ENCODE measurements at places on chromosomes 6 and 20.
A peak's percentile ranks its signal among the peaks of the same experiment; 100 is the strongest.

DNA sequence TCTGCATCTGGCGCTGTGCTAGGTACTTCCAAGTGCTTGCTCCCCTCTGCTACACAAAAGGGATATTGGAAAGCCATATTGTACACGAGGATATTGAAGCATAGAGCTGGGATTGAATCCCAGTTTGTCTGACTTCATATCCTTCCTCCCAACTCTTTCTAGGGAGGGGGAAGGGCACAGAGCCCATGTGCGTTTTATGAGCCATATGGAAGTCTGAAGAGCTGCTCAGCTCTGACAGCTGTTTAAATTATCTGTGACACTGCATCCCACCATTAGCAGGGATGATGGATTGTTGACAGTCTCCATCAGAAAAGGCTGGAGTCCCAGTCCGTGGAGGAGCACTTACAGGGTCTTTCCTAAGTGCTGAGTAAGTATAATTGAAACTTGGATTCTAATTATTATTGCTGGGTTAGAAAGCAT lies 18.4 kb downstream of the TIAM2 start:
- DNase-seq, result no peak

- no peak for DNase-seq
Measured at GRCh38 chr6:41344876-41345275, 9.5 kb downstream of the NCR2 start.

DNA sequence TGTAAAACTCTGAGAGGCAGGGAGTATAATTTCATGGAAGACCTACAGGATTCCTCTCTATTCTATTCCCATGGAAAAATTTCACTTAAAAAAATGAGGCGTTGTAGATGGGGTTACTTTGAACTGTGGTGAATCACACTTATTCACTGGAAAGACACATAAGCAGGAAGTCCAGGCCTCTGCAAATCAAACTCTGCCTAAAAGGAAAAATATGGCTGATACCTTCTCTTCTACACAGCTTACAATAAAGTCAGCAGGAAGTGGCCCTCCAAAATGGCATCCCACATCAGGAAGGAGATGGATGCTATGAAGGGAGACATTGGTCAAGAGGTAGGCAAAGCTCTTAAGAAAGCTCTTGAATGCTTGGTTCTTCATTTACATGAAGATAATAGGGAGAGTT lies 115.9 kb downstream of the FYN start:
- no peak for DNase-seq

DNA sequence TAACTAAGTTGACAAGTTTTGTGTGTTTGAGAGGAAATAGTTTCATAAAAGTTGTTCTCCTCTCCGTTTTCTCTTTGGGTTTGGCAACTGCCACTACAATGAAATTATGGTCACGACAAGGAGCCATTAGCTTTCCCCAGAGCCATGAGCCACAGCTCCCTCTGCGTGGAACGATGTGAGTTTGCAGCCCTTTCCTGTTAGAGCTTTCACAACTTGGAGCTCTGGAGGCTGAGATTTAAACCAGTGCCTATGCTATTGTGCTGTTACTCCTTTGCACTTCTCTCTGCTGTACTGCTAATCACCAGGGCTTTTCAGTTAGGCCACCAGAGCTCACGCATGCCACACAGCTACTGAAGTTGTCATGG lies 29.3 kb upstream of the TXNDC5 start:
- DNase-seq, result no peak

DNA sequence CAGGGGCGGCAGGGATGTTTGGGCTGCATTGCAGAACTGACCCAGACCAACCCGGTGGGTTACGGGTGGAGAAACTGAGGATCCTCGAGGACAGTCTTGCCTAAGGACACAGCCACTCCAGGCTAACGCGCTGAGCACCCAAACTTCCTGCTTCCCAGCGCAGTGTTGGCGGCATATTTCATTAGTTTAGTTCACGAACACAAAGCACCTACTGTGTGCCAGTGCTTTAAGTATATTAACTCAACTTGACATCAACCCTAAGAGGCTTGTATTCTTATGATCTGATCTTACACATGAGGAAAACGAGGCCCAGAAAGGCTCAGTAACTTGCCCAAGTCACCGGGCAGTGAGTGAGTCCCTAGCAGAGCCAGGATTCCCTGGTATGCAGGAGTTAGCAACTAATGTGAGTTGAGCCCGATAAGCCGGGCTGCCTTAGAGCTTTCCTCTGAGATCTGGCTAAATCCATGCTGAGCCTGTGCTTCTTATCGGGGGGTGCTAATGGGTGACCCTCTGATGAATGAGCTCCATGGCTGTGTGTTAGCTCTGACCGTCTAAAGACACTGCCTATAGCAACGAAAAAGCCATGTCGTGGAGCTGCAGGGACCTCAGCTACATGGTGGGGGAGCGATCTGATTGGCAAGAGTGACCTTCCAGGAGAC lies 92.7 kb downstream of the CD40 start:
- DNase-seq, result no peak

DNA sequence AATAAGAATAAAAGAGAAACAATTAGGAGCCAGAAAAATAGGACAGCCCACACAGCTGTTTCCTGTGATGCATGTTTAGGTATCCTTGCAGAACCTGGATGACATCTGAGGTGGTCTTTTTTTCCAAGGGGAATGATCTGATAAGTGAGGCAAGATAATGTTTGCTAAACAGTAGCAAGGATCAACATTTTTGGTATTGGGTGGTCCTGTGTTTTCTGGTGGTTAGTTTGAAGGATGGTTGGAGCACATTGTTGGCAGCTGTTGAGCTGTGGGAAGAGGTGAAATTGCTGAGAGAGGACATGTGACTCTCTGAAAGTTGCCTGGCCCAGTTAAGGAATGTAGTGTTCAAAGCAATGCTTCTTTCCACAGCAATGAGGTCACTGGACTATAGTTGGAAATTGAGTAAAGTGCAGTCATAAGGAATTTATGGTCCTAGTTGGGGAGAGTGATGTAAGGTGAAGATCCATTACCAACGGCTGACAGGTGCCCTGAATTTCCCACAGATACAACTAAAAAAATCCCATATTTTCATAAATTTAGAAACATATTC lies 270.2 kb upstream of the IMPG1 start:
- DNase-seq, result no peak

GRCh38 chr20:38001981-38002380 lies 31.3 kb downstream of the TTI1 start:
- no peak for DNase-seq

DNA sequence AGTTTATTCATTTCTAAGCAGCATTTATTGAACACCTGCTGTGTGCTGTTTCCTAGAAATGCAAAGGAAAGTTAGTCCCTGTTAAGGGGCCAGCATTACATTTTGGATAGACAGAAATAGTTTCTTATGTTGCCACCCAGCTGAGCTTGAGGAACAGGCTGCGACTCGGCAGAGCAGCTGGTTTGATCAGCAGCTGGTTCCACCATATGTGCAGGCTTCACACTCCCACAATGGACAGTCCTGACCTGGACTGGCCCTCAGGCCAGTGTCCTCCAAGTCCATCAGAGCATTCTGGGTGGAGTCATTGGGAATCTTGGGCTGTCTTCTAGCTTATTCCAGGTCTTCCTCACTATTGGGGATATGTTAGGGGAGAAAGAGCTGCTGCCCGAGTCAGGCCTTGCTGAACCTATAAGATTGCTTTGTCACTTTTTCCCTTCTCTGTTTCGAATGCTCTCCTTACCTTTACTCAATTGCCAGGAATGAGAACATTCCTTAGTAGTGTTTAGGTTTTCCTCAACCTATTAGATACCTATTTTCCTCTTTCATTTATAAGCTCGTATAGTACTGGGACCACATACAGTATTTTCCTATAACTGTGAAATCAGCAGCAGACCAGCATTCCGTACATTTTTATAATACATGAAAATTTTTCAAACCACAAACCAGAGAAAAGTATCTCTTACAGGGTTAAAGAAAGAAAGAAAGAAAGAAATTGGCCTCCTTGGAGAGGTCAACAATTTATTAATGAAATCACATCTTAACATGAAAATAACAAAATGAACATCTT lies 203.0 kb downstream of the FARS2 start:
- DNase-seq, result no peak

GRCh38 chr6:41040940-41041536 lies 1.2 kb upstream of the TSPO2 start:
- no peak for DNase-seq

DNA sequence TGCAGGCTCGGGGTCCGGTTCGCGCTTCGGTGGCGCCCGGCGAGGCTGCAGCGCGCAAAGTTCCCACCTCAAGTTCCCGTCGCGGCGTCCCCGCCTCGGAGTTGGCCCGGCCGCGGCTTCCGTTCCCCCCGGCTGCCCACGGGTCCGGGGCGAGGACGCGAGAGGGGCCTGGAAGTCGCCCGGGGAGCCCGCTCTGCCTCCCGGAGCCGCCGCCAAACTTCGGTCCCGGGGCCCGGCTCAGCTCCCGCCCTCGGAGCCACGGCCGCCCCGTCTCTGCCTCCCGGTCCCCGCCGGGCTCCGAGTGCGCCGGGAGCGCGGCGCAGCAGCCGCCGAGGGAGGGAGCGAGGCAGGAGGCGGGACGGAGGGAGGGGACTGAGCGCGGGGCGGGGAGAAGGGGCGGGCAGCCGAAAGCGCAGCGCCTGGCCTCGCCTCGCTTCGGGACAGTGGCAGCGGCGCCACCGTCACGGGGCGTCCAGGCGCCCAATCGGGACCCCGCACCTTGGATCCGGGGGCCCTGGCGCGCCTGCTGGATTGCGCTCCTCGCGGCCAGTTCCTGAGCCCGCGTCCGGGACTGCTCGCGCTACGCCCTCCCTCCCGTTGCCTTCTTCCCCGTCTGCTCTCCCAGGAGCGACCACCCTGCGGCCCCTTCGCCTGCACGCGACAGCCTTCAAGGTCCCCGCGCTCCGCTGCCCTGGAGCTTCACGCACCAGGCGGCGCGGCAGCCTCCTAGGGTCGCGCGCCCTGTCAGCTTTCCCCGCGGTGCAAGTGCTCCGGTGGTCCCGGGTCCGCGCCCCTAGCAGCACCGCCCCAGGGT lies at the start of gene KCNG1:
KCNG1 (minus strand) TSS at position 305 of the 814 bp plus-strand sequence. CDS start 12,769 bp downstream, outside the sequence.
- peak; percentile 14 for DNase-seq

- DNase-seq, result no peak
Measured at GRCh38 chr6:156783958-156784357, 6.8 kb downstream of the ARID1B start.

DNA sequence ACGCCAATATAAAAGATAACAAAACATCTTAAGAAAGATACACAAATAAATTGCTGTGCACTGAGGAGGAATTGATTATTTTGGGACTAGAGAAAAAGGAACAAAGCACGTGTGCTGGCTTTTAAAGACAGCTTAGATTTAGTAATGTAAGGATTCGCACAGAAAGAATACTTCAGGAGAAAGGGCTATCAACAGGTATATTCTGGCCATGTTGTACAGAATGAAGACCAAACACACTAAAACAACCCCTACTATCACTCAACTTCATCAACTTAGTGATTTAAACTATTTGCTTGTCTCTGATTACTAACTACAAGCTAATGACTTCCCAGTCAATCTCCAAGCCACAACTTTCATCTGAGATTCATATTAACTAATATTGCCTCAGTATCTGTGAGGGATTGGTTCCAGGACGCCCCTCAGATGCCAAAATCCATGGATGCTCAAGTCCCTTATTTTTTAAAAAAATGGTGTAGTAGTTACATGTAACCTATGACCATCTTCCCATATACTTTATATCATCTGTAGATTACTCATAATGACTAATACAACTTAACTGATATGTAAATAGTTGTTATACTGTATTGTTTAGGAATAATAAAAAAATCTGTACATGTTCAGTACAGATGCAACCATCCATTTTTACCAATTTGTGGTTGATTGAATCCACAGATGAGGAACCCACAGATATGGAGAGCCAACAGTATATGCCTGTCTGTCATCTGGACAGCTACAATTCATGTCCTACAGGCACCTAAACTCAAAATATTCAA lies 4.5 kb downstream of the DEK start:
- no peak for DNase-seq

GRCh38 chr6:27505209-27506027 lies 32.5 kb upstream of the ZNF184 start:
- DNase-seq, result peak; percentile 30

DNA sequence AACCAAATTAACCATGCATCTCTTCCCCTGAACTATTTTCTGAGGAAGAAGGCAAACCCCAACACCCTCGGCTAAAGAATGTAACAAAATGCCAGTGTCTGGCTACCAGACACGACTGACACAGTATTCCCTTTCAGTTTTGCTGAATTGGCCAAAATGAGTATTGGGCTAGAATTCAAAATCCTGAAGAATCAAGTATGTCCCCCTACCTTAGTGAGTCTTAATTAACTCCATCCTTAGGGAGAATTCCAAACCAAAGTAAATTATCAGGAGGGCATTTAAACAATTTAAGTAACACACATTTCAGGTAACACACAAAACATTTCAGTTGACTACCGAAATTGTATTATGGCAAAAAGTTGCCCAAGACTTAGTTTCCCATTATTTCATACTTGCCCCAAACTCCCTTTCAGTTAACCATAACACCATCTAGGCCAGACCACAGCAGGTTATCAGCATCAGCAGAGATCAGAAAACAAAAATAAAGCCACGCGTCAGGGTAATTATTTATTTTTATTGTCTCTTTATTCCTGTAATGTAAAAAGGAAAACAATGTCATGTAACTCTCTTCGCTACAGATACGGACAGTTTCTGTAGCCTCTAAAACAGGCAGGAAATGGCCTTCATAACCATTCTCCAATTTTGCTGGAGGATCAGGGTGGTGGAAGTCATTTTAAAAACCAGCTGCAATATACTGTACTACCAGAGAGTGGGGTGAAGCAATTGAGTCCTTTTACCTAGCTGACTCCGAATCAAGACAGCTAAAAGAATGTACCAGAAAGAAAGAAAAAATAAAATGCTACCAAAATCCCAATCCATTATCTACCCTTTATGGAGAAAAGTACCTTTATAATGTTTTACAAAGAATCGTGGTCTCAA lies 1.9 kb downstream of the SNX5 start:
- no peak for DNase-seq

- DNase-seq, result peak; percentile 63
Measured at GRCh38 chr6:41278699-41279405, 7.6 kb downstream of the TREM1 start.

- no peak for DNase-seq
Measured at GRCh38 chr6:11232770-11233626, 530 bp upstream of the NEDD9 start.

GRCh38 chr6:92826633-92827032 lies 592.7 kb downstream of the EPHA7 start:
- no peak for DNase-seq

DNA sequence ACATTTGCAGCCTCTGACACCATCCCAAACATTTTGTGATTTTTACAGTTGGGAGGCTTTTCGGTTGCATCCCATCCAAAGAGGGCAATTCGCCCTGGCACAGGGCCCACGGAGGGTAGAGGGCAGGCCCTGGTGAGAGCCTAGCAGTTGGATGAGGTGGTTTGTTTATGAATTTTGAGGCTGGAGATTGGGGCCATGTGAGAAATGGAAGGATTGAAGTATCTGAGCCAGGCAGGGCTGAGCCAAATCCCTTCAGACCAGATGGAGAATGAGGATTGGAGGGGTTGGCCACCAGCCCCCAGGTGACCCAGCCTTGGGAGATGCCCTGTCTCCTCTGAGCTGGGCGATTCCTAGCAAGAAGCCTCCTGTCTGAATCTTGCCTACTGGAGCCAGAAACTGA lies 52.6 kb upstream of the CCDC167 start:
- DNase-seq, result no peak

All from activated T-cell treated with anti-CD3 and anti-CD28 coated beads for 4 hours (primary cell).